Activated CD8-positive, alpha-beta memory T cell treated with anti-CD3 and anti-CD28 coated beads, Interleukin-2, amount 10 ng/mL, durations not matched to agents 7 days and 5 days (primary cell): ENCODE measurements at places on chromosomes 7 and 10.
A peak's percentile ranks its signal among the peaks of the same experiment; 100 is the strongest.

DNA sequence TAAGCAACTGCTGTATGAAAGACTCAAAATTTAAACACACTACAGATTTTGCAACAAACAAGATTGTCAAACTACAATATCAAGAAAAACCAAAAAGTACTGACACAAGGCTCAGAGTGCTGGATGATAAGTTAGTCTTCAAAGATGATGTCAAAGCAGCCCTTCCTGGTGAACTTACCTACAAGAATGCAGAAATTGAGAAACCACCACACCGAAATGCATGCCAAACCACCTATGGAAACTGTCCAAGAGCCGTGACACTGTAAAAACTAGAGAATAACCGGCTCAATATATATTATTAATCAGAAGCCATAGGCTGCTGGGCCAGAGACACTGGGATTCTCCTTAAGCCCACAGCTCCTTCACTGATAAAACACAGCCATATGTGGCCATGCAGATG lies 25.3 kb downstream of the DENND11 start:
- DNase-seq, result no peak

- DNase-seq, result no peak
Observed at GRCh38 chr10:76297358-76297757, 865.9 kb downstream of the LRMDA start.

DNA sequence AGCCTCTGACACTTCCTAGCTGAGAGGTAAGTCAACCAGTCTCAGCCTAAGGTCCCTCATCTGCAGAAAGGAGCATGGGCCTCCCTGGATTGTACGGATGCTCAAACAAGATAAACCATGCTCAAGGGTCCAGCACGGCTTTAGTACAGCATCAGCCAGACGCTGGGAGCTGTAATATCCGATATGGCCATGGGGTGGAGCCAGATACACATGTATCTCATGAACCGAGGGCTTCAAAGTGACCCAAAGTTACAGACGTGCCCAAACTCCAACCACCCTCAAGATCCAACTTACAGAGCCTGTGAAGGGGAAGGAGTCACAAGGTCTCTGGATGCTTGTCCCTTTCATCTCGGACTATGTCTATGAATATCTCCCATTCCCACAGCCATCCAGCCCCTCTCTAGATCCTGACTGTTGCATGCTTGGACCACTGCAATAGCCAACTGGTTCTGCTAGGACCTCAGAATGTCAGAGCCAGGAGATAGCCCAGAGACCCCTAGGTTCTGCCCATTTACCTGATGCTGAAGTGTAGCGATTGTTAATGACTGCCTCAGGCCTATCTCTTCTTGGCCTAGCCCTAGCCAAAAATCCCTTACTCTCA lies 142.4 kb downstream of the SH3PXD2A start:
- DNase-seq, result peak; percentile 89

GRCh38 chr7:23277359-23277989 lies 21.7 kb upstream of the MALSU1 start:
- DNase-seq, result peak; percentile 49

DNA sequence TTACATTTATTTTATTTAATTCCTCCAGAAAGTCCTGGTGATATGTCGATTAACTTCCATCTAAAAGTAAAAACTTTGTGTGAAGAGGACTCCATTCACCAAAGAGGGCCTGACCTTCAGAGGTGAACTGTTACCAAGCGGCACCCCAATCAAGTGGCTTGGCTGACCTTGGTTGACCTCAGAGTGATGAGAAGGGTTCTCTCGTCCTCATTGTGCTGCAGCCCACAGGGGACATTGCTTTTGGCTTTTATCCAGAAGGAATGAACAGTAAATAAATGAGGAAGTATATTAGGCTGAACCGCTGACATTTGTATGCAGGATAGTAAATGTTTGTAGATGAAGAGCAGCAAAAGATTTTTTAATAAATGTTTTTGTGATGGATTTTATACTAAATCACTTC lies 172.4 kb upstream of the MKI67 start:
- no peak for DNase-seq
